ENCODE measurements at places on chromosomes 11 and 22.

GRCh38 chr11:114566276-114566675, 6.6 kb upstream of the NXPE1 start:
- DNase-seq, result no peak

DNA sequence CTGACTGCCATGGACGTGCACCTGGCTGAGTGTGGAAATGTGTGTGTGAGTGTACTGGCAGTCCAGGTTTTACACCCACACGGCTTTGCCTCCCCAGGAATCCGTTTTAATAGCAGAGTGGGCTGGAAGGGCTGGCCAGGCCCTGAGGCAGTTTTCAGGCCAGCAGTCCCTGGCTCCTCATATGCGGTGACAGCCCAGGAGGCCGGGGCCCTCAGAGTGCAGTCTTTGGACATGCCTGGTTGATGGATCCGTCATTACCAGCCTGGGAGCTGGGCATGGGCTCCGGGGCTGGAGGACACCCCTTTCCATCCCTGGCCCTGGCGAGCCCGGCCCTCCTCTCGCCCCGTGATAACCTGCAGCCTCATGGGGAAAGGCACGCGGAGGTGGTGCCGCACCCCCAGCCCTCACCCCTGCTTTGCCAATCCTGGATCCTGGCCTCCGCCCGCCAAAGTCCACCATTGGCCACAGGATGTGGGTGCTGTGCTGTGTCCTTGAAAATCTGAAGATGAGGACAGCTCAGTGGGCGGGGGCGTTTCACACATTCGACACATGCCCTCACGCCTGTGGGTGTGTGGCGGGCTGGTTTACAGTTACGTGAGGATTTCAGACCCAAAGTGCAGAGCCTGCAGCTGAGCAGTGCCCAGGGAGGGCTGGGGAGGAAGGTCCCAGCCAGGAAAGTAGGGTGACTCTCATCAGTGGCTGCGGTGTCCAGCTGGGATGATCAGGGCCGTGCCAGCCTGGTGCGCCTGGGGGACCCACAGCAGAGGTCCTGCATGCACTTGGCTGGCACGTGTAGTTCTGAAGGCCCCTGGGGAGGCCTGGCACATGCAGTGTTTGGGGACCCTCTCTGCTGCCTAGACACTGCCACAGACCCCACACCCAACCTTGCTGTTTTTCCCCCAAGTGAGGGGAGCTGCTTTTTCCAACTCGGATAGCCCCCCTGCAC, 55.1 kb downstream of the RTN4R start:
- no peak for DNase-seq

- no peak for DNase-seq
Observed at GRCh38 chr11:47916361-47916841, 64.0 kb upstream of the PTPRJ start.

GRCh38 chr11:129268371-129268770, 76.2 kb upstream of the ARHGAP32 start:
- DNase-seq, result no peak

DNA sequence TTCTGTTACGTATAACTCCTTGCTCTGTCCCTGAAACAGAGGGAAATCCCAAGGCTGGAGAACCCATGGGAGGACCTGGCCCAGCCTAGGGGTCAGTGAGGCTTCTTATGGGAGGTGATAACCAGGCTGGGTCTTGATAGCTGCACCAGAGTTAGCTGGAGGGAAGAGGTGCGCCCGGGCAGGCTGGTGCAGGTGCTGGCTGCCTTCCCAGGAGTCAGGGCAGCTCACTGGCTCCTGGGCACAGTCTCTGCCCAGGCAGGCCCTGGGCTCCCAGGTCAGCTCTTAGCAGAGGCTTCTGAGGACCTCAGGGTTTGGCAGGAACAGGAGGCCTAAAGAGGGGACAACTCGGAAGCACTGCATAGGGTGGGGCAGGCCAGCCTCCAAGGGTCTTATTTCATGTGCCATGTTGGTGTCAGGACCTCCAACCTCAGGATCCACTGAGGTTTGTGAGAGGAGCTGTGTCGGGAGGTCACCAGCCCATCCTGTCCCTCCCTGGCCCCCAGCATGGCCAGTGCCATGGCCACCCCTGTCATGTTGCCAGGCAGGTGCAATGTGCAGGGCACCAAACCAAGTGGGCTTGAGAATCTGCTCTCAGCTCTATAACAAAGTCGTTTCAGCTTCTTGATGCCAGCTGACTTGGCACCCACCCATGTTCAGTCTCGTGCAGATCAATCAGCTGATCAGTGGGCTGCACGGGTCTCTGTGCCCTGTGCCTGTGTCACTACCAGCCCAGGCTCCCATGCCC, 20.5 kb upstream of the CELSR1 start:
- no peak for DNase-seq

DNA sequence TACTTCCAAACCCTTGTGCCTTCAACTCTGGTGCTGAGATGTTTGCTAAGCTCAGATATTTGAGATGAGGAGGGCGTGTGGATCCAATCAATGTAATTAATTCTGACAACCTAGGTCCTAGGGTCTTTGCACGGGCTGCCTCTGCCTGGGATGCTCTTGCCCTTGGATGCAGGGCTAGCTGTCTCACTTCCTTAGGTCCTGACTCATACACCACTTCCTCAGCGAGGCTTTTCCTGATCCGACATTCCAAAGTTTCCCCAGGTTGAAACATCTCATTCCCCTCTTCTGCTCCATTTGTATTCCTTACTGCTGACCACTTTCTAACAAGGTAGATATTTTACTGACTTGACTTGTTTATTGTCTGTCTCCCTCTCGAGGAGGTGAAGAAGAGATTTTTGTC, 43.0 kb upstream of the NTM start:
- DNase-seq, result no peak

DNA sequence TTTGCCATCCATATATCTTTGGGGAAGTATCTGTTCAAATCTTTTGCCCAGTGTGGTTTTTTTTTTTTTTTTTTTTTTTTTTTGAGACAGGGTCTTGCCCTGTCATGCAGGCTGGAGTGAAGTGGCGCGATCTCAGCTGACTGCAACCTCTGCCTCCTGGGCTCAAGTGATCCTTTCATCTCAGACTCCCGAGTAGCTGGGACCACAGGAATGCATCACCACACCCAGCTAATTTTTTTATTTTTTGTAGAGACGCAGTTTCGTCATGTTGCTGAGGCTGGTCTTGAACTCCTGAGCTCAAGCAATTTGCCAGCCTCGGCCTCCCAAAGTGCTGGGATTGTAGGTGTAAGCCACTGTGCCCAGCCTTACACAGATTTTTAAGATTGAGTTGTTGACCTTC, 4.8 kb upstream of the FAM118A start:
- no peak for DNase-seq

Data from NCI-H2081 (cell line).